ENCODE measurements at places on chromosomes 4 and X.

GRCh38 chr4:43047058-43047457 lies 154.5 kb downstream of the GRXCR1 start:
- H3K27me3 ChIP-seq, result no peaks in the 10 kb centered on the region
- DNase-seq, result no peak
- no peaks in the 10 kb centered on the region for H3K4me1 ChIP-seq
- H3K4me3 ChIP-seq, result no peak overlapping the region
- no peak overlapping the region for H3K27ac ChIP-seq

DNA sequence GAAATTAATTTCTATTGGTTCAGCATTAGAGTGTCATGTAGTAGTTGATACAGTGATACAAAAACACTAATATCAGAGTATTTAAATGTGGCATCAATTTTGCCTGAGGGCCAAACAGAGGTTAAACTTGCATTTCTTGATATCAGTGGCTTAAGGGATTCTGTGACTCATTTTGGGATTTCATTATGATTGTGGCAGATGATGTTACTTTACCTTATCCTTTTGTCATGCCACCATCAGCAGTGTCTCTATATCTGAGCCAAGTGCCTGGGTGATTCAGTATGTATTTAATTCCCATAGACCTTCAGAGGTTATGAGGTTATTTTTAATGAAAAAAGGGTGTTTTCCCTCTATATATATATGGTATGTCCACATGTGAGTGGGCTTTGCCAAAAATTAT lies 582.9 kb downstream of the ADGRL3 start:
- no peaks in the 10 kb centered on the region for H3K27me3 ChIP-seq
- H3K27ac ChIP-seq, result no peak overlapping the region
- H3K4me3 ChIP-seq, result no peak overlapping the region

DNA sequence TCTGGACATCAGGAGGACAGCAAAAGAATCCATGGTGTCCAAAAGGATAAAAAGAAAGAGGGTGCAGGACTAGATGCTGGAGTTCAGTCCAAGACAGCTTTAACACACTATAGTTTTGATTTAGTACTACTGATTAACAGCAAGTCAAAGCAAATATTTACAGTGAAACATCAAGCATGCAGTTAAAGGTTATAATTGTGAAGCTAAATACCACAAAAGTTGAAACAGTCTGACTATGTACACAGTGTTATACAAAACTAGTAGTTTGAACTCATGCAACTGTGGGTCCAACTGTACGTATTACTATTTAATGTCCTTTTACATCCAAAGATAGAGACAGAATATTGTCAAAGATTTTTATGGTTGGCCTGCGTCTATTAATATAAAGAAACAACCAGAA lies 57.6 kb downstream of the CHIC2 start:
- no peak for DNase-seq
- H3K4me3 ChIP-seq, result no peak overlapping the region
- no peak overlapping the region for H3K27ac ChIP-seq
- H3K4me1 ChIP-seq, result no peaks in the 10 kb centered on the region
- no peaks in the 10 kb centered on the region for H3K27me3 ChIP-seq
- no peaks in the 10 kb centered on the region for H3K36me3 ChIP-seq

DNA sequence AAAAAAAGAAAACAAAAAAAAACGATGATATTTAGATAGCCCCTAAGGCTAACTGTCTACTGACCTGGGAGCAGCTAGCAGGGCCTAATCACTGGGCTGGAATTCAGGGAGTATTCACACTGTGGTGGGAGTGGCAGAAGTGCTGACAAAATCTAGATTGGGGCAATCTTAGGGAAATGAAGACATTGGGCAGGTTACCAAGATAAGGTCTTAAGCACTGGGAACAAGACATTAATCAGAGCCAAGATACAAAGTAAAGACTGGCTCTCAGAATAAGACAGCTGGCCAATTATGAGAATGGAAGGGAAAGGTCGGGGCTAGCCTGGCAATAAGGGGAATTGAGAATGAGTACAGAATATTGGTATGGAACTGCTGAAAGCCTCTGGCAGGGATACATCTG lies 100.2 kb upstream of the GRIA3 start:
- H3K36me3 ChIP-seq, result no peaks in the 10 kb centered on the region
- H3K4me1 ChIP-seq, result peaks cover 2% of the 10 kb centered on the region
- no peaks in the 10 kb centered on the region for H3K27me3 ChIP-seq
- H3K27ac ChIP-seq, result no peak overlapping the region
- H3K4me3 ChIP-seq, result no peak overlapping the region

- H3K27me3 ChIP-seq, result no peaks in the 10 kb centered on the region
- no peaks in the 10 kb centered on the region for H3K4me1 ChIP-seq
- no peak overlapping the region for H3K27ac ChIP-seq
These were observed 176.8 kb upstream of the RPL34 start for GRCh38 chr4:108443585-108443984.

GRCh38 chr4:82890528-82890900 lies 439 bp downstream of the SEC31A start:
- H3K4me3 ChIP-seq, result peak overlapping the region; percentile 93
- H3K36me3 ChIP-seq, result peaks cover 11% of the 10 kb centered on the region
- no peak for DNase-seq
- H3K27ac ChIP-seq, result peak overlapping the region; percentile 89
- peaks cover 3% of the 10 kb centered on the region for H3K4me1 ChIP-seq
- no peaks in the 10 kb centered on the region for H3K27me3 ChIP-seq

GRCh38 chr4:55159851-55160250 lies 34.5 kb upstream of the KDR start:
- no peaks in the 10 kb centered on the region for H3K36me3 ChIP-seq
- peaks cover 2% of the 10 kb centered on the region for H3K4me1 ChIP-seq
- no peak for DNase-seq
- no peak overlapping the region for H3K4me3 ChIP-seq

DNA sequence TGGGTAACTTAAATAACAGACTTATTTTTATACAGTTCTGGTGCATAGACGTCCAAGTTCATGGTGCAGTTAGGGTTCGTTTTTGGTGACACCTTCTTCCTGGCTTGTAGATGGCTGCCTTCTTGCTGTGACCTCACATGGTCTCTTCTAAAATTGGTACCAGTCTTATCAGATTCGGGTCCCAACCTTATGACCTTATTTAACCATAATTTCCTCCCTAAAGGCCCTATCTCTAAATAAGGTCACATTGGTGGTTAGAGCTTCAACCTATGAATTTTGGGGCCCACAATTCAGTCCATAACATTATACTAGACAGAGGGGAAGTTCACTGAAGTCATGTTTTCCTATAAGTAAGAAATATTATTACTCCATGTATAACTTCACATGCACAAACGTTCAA lies 128.0 kb downstream of the CFAP299 start:
- H3K36me3 ChIP-seq, result no peaks in the 10 kb centered on the region
- H3K27me3 ChIP-seq, result no peaks in the 10 kb centered on the region
- no peak overlapping the region for H3K4me3 ChIP-seq
- no peak overlapping the region for H3K27ac ChIP-seq

DNA sequence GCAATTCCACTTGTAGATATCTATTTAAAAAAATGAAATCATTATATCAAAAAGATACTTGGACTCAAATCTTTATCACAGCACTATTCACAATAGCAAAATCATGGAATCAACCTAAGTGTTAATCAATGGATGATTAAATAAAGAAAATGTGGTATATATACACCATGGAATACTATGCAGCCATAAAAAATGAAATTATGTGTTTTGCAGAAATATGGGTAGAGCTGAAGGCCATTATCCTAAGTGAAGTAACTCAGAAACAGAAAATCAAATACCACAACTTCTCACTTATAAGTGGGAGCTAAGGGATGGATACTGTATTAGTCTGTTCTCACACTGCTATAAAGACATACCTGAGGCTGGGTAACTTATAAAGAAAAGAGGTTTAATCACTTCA lies 14.3 kb upstream of the INTU start:
- no peak overlapping the region for H3K4me3 ChIP-seq
- DNase-seq, result no peak
- H3K4me1 ChIP-seq, result no peaks in the 10 kb centered on the region
- H3K36me3 ChIP-seq, result no peaks in the 10 kb centered on the region
- H3K27ac ChIP-seq, result no peak overlapping the region

- no peaks in the 10 kb centered on the region for H3K4me1 ChIP-seq
- H3K27ac ChIP-seq, result no peak overlapping the region
- H3K36me3 ChIP-seq, result no peaks in the 10 kb centered on the region
- no peak overlapping the region for H3K4me3 ChIP-seq
These were observed 38.5 kb upstream of the STPG2 start for GRCh38 chr4:98181809-98182208.

GRCh38 chr4:4341861-4342650 lies 44.8 kb upstream of the NSG1 start:
- H3K4me1 ChIP-seq, result no peaks in the 10 kb centered on the region
- no peak overlapping the region for H3K4me3 ChIP-seq
- H3K36me3 ChIP-seq, result no peaks in the 10 kb centered on the region
- no peak for DNase-seq
- H3K27ac ChIP-seq, result no peak overlapping the region

DNA sequence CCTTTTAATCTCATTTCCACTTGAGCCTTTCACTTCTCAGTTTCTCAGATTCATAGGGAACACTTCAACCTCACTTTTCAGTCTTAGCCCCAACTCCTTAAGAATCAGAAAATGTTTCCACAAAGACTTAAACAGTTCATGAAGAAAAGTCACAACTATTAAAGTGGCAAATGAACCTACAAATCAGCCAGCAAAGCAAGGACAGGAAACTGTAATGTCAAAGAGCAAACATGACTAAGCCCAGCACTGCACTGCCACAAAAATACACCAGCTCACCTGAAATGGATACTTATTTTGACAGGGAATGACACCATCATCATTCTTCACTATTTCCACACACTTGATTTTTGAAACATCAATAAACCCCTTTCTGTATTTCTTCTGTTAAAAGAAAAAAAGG lies 41.8 kb upstream of the TXK start:
- H3K36me3 ChIP-seq, result no peaks in the 10 kb centered on the region
- H3K27me3 ChIP-seq, result no peaks in the 10 kb centered on the region
- H3K4me1 ChIP-seq, result peaks cover 2% of the 10 kb centered on the region
- H3K4me3 ChIP-seq, result no peak overlapping the region
- DNase-seq, result no peak
- no peak overlapping the region for H3K27ac ChIP-seq

DNA sequence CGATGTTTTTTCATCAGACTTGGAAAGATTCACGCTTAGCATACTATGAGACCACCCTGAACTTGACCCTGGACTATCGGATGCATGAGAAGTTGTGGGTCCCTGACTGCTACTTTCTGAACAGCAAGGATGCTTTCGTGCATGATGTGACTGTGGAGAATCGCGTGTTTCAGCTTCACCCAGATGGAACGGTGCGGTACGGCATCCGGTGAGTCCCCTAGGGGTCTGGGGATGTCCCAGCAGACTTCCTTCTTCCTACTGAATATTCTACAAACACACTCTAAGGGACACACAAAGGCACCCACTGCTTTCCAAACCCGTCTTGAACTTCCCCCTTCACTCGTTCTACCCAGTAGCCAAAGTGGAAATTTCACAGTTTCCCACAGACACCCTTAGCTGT lies 9.3 kb downstream of the GABRQ start:
- peaks cover 18% of the 10 kb centered on the region for H3K36me3 ChIP-seq
- DNase-seq, result no peak
- H3K27ac ChIP-seq, result no peak overlapping the region
- H3K4me3 ChIP-seq, result no peak overlapping the region

DNA sequence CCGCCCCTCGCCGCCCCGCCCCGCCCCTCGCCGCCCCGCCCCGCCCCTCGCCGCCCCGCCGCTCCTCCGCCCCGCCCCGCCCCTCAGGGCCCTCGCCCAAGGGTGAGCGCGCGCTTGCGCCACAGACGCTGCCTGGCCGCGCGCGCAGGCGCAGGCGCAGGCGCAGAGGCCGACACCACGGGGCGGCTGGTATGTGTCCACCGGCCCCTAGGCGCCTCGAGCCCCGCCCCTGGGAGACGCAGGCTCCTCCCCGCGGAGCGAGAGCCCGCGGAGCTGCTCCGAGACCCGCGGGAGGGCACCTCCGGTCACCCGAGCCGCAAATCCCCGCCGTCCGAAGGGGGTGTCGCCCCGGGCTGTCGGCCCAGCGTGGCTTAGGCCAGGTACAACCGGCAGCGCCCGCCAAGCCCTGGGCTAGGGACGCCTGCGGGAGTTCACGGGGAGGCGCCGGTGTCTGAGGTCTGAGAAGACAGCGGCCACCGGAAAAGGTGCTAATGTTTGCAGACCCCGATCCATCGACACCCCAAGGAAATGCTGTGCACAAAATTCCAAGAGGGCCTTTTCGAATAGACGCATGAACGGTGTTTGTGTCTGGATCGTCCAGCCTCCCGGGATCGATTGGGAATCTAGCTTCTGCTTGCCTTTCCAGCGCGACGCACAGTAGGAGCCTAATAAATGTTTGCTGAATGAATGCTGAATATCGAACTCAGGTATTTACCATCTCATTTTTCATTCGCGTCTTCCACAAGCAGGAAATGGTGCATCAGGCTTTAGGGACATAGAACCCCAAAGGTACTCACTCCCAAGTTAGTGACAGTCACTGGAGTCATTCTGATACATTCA lies 473 bp upstream of the CCNQ start:
- H3K4me1 ChIP-seq, result no peaks in the 10 kb centered on the region
- H3K4me3 ChIP-seq, result peak overlapping the region; percentile 62
- peaks cover 8% of the 10 kb centered on the region for H3K27me3 ChIP-seq
- no peaks in the 10 kb centered on the region for H3K36me3 ChIP-seq
- peak; percentile 74 for DNase-seq

DNA sequence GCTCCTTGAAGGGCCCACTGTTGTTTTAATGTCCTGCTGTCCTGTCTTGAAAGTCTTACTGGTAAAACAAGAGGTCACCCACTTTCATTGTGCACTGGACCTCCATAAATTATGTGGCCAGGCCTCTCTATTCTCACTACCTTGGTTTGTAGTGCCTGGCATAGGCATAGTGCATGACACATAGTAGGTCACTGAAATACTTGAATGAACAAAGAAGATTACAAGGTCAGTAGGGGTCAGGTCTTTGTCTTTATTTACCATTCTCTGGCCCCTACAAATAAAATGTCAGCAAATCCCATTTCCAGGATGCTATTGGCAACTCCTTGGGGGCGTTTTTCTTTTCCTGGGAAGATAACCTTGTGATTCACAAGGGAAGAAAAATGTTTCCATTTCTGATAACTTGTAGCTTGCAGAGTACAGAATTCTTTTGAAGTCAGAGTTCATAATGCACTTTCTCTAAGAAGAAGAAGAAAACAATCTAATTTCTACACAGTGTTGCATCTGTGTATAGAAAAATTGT lies 1.4 kb downstream of the PGM2 start:
- peaks cover 12% of the 10 kb centered on the region for H3K27me3 ChIP-seq
- H3K27ac ChIP-seq, result no peak overlapping the region
- H3K36me3 ChIP-seq, result peaks cover 12% of the 10 kb centered on the region
- no peak overlapping the region for H3K4me3 ChIP-seq

GRCh38 chr4:44342800-44343199 lies 105.8 kb downstream of the KCTD8 start:
- no peak overlapping the region for H3K27ac ChIP-seq
- DNase-seq, result no peak
- H3K36me3 ChIP-seq, result no peaks in the 10 kb centered on the region
- no peaks in the 10 kb centered on the region for H3K27me3 ChIP-seq
- no peak overlapping the region for H3K4me3 ChIP-seq
- no peaks in the 10 kb centered on the region for H3K4me1 ChIP-seq

GRCh38 chr4:70062000-70062399 lies 11.8 kb downstream of the HTN1 start:
- no peak for DNase-seq
- no peaks in the 10 kb centered on the region for H3K27me3 ChIP-seq
- no peak overlapping the region for H3K4me3 ChIP-seq

All from H1 (cell line).